ENCODE measurements at places on chromosomes 5 and 9. TPM values are rescaled to one million over a fixed set of nuclear protein-coding genes. Genes with fewer than 3 reads are reported as not detected.

DNA sequence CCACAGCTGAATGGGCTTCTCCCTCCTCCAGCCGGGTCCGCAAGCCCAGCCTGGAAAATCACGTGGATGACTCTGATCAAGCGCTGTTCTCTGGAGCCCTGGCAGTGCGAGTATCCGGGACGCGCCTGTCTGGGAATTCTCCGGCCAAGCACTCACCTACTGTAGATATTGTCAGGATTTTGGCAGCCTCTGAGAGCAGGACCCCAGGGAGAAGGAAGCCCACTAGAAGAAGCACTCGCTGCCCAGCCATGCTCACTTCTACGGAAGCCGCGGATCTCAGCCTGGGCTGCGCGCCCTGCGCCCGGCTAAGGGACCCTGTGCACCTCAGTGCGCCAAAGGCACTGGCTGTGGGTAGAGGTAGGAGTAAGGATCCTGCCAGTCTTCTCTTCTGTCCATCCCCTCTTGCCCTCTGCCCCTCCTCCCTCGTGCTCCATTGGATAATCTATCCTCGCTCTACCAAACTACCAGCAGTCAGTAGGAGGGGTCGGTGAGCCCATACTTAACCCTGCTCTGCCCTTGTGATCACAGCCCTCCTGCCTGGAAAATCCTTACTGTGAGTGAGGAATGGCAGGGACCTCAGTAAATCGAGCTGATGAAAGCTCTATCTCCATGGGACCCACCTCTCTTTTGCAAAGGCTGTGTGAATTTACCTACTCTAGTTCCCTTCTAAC lies at the start of gene UGT3A2:
Gene UGT3A2, minus strand, starts transcription at position 343 of the 671 bp plus-strand sequence. Its CDS starts 93 bp downstream, at position 250.
- H3K27me3 ChIP-seq: no peaks in the 10 kb centered on the region
- H3K4me3 ChIP-seq: peak within 1 kb of the TSS; percentile 27
- H3K36me3 ChIP-seq: no peaks in the 10 kb centered on the region
- H3K4me1 ChIP-seq: no peaks in the 10 kb centered on the region

DNA sequence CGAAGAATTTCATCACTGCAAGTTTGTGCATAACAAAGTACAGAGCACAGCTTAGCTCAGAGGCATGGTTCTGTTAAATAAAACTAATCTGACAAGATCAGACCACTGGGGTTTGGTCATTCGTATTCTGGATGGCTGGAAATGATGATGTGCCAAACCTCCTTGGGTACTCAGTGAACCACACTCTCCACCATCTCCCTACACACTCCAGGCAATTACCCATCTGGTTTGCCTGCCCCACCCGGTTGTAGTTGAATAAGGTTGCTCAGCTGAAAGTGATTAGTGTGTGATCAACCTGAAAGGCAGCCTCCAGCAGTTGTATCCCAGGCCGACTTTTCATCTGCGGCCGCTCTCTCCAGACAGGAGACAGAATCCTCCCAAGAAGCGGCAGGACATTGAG lies 371.4 kb downstream of the TLE1 start:
- no peak overlapping the region for H3K27ac ChIP-seq
- H3K4me3 ChIP-seq: no peak overlapping the region

GRCh38 chr5:61657686-61658085 lies 325.6 kb downstream of the ZSWIM6 start:
- H3K27ac ChIP-seq: no peak overlapping the region
- H3K36me3 ChIP-seq: no peaks in the 10 kb centered on the region
- H3K27me3 ChIP-seq: no peaks in the 10 kb centered on the region

- H3K4me3 ChIP-seq: no peak overlapping the region
- no peaks in the 10 kb centered on the region for H3K4me1 ChIP-seq
- no peak overlapping the region for H3K27ac ChIP-seq
- H3K27me3 ChIP-seq: no peaks in the 10 kb centered on the region
Observed at GRCh38 chr9:121398374-121398773, 28.3 kb upstream of the STOM start.

DNA sequence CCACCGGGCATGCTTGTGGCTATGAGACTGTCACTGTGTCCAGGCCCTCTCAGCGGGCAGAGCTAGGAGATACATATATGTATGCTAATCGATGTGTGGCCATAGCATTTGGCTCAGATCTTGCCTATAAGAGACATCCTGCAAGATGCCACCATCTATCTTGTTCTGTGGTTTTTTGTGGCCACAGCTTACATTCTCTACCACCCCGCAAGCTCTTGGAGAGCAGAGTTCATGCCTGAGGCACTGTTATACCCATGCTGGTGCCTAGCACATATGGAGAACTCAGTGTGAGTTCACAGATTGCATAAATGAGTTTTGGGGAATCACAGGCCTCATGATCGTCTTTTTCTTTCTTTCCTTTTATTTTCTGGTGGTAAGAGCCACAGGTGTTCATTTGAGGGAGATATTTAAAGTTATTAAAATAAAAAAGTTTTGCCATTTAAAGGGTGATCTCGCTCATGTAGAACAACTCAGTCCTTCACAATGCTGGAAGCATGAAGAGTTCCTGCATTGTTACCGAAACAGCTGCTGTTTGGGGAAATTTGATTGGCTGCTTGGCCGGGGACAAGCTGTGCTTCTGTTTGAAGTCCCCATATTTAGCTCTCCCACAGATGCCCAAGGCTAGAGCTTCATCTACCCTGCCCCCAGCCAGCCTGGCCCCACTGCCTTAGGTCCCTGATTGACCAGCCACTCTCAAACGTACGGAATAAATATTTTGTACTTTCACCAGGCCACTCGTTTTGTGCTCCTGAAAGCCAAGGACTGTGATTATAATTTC lies 169.2 kb upstream of the MAP1B start:
- no peak for DNase-seq
- no peak overlapping the region for H3K4me3 ChIP-seq
- no peak overlapping the region for H3K27ac ChIP-seq

DNA sequence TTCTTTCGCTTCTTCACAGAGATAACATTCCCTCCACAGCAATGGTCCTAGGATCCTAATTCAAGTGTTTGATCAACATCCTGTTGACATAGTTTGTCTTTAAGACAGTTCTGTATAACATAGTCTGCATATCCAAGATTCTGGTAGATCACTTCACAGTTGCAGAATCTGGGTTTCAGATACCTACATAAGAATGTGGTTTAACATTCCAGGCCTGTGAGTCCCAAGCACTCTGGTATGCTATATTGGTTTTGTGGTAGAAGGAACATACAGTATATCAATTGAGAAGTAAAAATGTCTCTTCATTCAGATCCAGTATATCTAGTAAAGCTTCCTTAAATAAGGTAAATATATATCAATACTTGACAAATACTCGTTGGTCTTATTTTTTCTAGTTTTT lies 914.2 kb upstream of the CDH6 start:
- DNase-seq: no peak
- no peak overlapping the region for H3K4me3 ChIP-seq
- H3K27ac ChIP-seq: no peak overlapping the region
- no peaks in the 10 kb centered on the region for H3K4me1 ChIP-seq
- no peaks in the 10 kb centered on the region for H3K27me3 ChIP-seq

DNA sequence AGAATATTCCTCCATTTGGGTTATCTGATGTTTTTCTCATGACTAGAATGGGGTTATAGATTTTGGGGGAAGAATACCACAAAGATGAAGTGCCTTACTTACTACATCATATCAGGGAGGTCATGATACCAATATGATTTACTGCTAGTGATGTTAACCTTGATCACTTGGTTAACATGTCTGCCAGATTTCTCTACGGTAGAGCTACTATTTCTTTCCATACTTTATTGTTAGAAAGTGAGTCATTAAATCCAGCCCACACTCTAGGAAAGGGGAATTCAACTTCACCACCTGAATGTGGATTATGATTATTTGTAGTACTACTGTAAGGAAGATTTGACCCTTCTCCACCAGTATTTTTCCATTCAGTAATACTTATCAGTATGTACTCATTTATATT lies 64.7 kb downstream of the UBE2R2 start:
- H3K4me3 ChIP-seq: no peak overlapping the region
- peaks cover 3% of the 10 kb centered on the region for H3K4me1 ChIP-seq
- no peak for DNase-seq
- H3K36me3 ChIP-seq: no peaks in the 10 kb centered on the region

GRCh38 chr9:117782931-117783788 lies 79.0 kb downstream of the TLR4 start:
- DNase-seq: peak; percentile 87
- H3K27ac ChIP-seq: peak overlapping the region; percentile 43
- H3K36me3 ChIP-seq: no peaks in the 10 kb centered on the region
- H3K4me3 ChIP-seq: peak overlapping the region; percentile 77

DNA sequence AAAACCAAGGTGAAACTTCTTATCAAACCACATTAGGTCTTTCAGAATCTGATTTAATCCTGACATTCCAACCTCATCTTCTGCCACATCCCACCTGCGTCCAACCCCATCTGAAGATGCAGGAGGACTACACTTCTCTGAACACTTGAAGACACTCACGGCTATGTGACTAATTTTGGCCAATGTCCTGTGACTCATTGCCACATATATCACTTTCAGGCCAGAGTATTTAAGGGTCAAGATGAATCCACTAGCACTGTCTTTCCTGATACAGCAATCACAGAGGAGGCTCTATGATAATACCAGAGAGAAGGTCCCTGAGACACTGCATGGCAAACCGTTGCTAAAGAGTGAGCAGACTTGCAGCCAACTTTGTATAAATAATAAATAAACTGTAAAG lies 323.4 kb downstream of the NR2F1-AS1 start:
- H3K36me3 ChIP-seq: no peaks in the 10 kb centered on the region
- no peak overlapping the region for H3K27ac ChIP-seq
- no peaks in the 10 kb centered on the region for H3K4me1 ChIP-seq
- H3K27me3 ChIP-seq: no peaks in the 10 kb centered on the region
- no peak for DNase-seq

- no peaks in the 10 kb centered on the region for H3K27me3 ChIP-seq
- H3K27ac ChIP-seq: no peak overlapping the region
- H3K4me3 ChIP-seq: no peak overlapping the region
- no peak for DNase-seq
- peaks cover 11% of the 10 kb centered on the region for H3K36me3 ChIP-seq
Observed at GRCh38 chr9:35755071-35755470, 995 bp upstream of the MSMP start.

DNA sequence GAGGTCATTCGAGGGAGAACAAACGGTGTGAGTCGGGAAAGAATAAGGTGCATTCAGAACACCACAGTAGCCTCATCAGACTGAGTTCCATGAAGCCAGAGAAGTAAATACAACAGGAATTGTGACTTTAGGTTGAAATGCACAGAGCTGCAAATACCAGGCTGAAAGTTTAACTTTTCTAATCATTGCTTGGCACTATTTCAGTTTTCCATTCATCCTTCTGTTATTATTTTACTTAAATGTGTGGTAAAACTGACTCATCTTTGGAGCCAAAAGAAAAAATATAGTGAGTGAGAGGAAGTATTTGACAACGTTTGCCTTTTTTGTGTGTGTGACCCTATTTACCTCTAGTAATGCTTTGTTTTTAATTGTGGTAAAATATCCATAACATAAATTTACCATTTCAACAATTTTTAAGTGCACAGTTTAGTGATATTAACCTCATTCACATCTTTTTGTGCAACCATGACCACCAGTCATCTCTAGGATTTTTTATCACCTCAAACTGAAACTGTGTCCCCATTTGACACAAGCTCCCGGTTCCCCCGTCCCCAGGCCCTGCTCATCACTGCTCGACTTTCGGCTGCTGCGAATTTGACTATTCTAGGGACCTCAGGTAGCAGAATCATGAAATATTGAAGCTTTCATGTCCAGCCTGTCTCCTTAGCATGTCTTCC lies 166.8 kb downstream of the HSD17B3 start:
- H3K27me3 ChIP-seq: no peaks in the 10 kb centered on the region
- H3K27ac ChIP-seq: no peak overlapping the region
- H3K4me3 ChIP-seq: no peak overlapping the region
- no peaks in the 10 kb centered on the region for H3K36me3 ChIP-seq
- no peak for DNase-seq
- peaks cover 5% of the 10 kb centered on the region for H3K4me1 ChIP-seq

DNA sequence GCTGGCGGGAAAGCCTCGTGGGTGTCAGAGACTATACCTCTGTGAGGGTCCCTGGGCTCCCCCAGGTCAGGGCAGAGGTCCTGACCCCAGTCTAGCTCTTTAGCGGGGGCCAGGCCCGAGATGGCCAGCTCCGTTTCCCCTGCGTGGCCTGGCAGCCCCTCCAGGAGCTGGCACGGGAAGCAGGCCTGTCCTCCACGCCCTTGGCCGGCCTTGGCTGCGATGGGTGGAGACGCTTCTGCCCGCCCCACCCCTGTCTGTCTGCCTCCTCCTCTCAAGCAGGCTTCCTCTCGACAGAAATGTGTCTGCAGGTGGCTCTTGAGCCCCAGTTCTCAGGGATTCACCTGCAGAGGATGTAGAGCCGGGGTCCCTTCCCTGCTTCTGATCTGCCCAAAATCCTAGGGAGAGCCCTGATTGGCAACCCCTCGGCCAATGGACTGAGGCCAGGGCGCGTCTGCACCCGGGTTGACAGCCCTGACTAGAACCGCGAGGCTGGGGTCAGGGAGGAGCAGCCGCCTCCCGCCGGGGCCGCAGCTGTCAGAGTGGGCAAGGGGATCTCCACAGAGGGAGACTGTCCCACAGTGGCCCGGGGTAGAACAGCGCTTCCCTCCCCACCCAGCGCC lies 2.6 kb upstream of the GRIN1 start:
- H3K36me3 ChIP-seq: no peaks in the 10 kb centered on the region
- no peaks in the 10 kb centered on the region for H3K4me1 ChIP-seq
- no peak overlapping the region for H3K4me3 ChIP-seq
- no peak overlapping the region for H3K27ac ChIP-seq
- no peak for DNase-seq
- H3K27me3 ChIP-seq: peaks cover 21% of the 10 kb centered on the region

DNA sequence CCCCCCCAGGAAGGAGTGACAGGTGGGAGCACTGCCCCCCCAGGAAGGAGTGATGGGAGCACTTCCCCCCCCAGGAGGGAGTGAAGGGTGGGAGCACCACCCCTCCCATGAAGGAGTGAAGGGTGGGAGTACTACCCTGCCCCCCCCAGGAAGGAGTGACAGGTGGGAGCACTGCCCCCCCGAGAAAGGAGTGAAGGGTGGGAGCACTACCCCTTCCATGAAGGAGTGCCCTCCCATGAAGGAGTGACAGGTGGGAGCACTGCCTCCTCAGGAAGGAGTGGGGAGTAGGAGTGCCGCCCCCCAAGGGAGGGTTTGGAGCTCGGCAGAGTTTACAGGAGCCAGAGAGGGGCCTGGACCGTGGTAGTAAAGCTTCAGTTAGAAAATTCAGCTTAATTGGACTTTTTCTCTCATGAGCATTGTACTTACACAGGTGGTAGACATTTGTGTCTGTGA lies 100.7 kb downstream of the CACNA1B start:
- no peaks in the 10 kb centered on the region for H3K27me3 ChIP-seq
- no peak overlapping the region for H3K27ac ChIP-seq
- H3K4me1 ChIP-seq: no peaks in the 10 kb centered on the region

- no peak overlapping the region for H3K27ac ChIP-seq
- no peak for DNase-seq
- no peak overlapping the region for H3K4me3 ChIP-seq
- H3K4me1 ChIP-seq: peaks cover 2% of the 10 kb centered on the region
- peaks cover 3% of the 10 kb centered on the region for H3K36me3 ChIP-seq
- no peaks in the 10 kb centered on the region for H3K27me3 ChIP-seq
Observed at GRCh38 chr5:55986931-55987330, 7.8 kb downstream of the IL6ST start.

CCL27 gene
- not detected for total RNA-seq

ADAMTSL1 gene
- total RNA-seq: 27.3 TPM

CLTB gene
- 76.3 TPM for total RNA-seq

HMCN2 gene
- 8.6 TPM for total RNA-seq

SPOCK1 gene
- total RNA-seq: 15.7 TPM

EQTN gene
- 1.4 TPM for total RNA-seq

SPAAR gene
- total RNA-seq: 5.3 TPM

FGF18 gene
- 1.8 TPM for total RNA-seq

SLC6A3 gene
- 0.54 TPM for total RNA-seq

SHISAL2B gene
- total RNA-seq: not detected

ADAMTS19 gene
- total RNA-seq: not detected

SMIM33 gene
- 0.13 TPM for total RNA-seq

HSD17B3 gene
- total RNA-seq: 0.66 TPM

PCDHB12 gene
- total RNA-seq: 2.5 TPM

AGGF1 gene
- total RNA-seq: 23.0 TPM

NPR3 gene
- total RNA-seq: 12.5 TPM

GFI1B gene
- total RNA-seq: 0.28 TPM

PCDHA8 gene
- 0.82 TPM for total RNA-seq
